ENCODE measurements at places on chromosomes 12 and 14.

- no peak for DNase-seq
Observed at GRCh38 chr12:45191239-45191638, 24.7 kb upstream of the ANO6 start.

GRCh38 chr12:43285159-43285598 is 266.8 kb downstream of the ADAMTS20 start:
- DNase-seq = no peak

GRCh38 chr14:103073367-103073875 is 10.6 kb upstream of the LBHD2 start:
- DNase-seq = no peak

DNA sequence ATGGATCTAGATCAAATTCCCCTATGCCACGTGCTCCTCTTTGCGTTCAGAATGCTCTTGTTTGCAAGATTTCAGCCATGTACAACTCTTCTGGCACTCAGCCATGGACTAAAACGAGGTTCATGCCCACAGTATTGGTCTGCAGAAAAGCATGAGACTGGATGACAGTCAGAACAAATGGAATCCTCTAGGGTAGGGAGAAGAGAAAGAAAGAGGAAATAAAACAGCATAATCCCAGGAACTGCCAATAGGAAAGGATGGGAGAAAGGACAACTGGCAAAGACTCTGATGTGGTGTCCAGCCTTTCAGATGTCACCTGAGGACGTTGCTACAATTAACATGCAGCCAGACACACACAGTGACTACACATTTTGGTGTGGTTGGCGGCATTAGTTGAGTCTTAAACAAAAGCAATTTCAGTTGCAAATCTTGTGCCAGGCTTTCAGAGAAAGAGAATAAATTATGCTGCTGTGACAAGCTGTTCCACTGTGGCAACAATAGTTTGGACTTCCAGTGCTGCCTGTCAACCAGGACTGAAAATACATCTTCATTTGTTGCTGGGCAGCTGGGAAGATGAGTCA is 338.0 kb downstream of the RGS6 start:
- DNase-seq = no peak

GRCh38 chr14:57392830-57393229 is 2.4 kb downstream of the NAA30 start:
- no peak for DNase-seq

Data from activated CD4-positive, alpha-beta T cell treated with anti-CD3 and anti-CD28 coated beads, Interleukin-2, amount 50 U/mL, for 48 hours (primary cell).